ENCODE measurements at places on chromosomes 7 and 10.
A peak's percentile ranks its signal among the peaks of the same experiment; 100 is the strongest.

DNA sequence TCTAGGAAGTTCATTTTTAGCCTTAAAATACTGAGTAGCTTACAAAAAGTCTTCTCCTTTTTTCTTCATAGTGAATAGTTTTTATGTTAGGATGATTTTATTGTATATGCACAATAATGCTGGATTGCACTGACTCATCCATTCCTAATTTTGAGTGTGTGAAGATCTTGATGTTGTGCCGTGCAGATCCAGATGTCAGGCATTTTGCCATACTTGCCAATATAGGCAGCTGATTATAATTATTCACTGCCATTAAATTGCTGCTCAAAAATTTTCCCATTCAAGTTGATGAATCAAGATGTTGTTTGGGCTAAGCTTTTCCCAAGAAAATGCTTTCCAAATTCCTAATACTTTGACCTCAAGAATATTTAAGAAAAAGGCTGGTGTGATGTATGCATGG is 218.3 kb downstream of the AHR start:
- DNase-seq, result peak; percentile 33

DNA sequence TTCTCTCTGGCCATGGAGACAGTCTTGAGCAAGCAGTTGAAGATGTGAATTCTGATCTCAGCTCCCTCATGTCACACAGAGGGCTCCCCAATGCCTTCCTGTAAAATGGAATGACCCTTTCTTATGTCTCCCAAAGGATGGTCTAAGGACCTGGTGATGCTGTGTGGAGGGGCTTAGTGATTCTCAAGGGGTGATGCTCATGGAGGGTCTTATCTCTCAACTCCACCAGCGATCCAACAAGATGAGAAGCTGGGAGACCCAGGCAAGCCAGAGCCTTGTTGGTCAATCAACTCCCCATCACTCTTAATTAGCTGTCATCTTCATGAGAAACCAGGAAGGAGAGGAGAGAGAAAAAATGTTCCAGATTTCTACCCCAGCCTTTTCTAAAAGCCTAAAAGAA is 78.0 kb upstream of the SORCS3 start:
- no peak for DNase-seq

- no peak for DNase-seq
Observed at GRCh38 chr10:117152668-117153067, 14.6 kb upstream of the VAX1 start.

- DNase-seq, result no peak
Observed at GRCh38 chr7:55490099-55490498, 82.2 kb downstream of the VOPP1 start.

GRCh38 chr10:98170249-98171117 is 36.0 kb downstream of the R3HCC1L start:
- DNase-seq, result peak; percentile 65

- no peak for DNase-seq
Observed at GRCh38 chr7:111647881-111648280, 85.6 kb upstream of the IMMP2L start.

DNA sequence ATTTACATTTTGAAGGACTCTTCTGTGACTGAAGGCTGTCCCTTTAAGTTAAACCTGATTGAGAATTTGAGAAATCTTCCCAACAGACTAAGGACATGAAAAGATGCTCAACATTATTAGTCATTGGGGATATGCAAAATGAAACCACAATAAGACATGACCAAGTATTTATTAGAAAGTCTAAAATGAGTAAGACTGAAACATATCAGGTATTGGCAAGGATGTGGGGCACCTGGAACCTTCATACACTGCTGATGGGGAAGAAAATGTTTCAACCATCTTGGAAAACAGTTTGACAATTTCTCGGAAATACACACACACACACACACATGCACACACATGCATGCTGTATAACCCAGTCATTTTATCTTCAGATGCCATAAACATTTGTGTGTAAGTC is 132.1 kb upstream of the CDK6 start:
- no peak for DNase-seq

- no peak for DNase-seq
Observed at GRCh38 chr10:29932991-29933390, 126.4 kb downstream of the JCAD start.

- no peak for DNase-seq
Observed at GRCh38 chr10:66678521-66678920, 247.3 kb upstream of the LRRTM3 start.

GRCh38 chr10:35726846-35727245 is 84.8 kb upstream of the FZD8 start:
- DNase-seq, result no peak

GRCh38 chr7:91892821-91893340 is 12.4 kb upstream of the MTERF1 start:
- peak; percentile 49 for DNase-seq

DNA sequence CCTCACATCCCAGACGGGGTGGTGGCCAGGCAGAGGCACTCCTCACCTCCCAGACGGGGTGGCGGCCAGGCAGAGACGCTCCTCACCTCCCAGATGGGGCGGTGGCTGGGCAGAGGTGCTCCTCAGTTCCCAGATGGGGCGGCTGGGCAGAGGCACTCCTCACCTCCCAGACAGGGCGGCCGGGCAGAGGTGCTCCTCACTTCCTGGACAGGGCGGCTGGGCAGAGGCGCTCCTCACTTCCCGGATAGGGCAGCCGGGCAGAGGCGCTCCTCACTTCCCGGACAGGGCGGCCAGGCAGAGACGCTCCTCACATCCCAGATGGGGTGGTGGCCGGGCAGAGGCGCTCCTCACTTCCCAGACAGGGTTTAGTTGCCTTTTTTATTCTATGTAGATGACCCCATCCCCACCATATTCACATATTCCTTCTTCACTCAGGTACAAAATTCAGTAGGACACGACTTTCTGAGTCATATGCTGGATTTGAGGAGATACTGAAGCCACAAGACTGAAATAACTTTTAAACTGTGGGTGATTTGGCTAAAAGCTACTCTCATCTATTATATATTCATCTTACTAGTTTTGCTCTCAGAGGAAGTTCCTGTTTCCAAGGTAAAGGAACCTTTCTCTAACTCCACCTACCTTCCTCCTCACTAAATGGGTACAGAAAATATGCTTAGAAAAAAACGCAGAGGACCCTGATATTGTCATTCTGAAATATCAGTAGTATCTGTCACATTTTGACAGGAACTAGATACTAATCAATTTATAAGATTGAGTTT is 54.4 kb downstream of the ENTPD1 start:
- no peak for DNase-seq

- DNase-seq, result no peak
Observed at GRCh38 chr7:157358753-157359096, 21.9 kb downstream of the DNAJB6 start.

- DNase-seq, result no peak
Observed at GRCh38 chr7:17030559-17030958, 148.8 kb upstream of the AGR3 start.

- peak; percentile 77 for DNase-seq
Observed at GRCh38 chr10:114825513-114826253, 4.1 kb downstream of the FHIP2A start.

DNA sequence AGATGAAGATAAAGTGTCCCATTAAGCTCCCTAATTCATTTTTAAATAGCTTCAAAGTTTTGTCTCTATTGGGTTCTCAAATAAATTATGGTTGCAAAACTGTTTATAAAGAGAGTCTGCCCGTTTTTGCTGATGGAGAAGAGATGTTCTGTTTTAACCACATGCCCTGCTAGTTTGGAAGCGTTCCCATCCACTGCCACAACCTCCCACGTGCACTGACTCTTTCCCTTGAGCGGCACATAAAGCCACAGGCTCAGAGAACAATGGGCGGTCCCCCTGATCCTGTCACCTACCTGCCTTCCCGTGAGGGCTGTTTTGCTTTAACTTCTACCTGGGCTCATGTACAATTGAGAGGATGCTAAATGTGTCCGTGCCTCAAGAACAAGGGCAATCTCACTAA is 65.5 kb downstream of the CPVL start:
- no peak for DNase-seq

GRCh38 chr10:71011141-71011540 is 122.8 kb upstream of the PCBD1 start:
- DNase-seq, result no peak

GRCh38 chr10:60508831-60509230 is 119.2 kb upstream of the ANK3 start:
- DNase-seq, result no peak

GRCh38 chr7:97118306-97118917 is 914 bp downstream of the SDHAF3 start:
- peak; percentile 14 for DNase-seq

- no peak for DNase-seq
Observed at GRCh38 chr10:74926791-74927585, 100.6 kb downstream of the KAT6B start.

GRCh38 chr10:90592638-90593302 is 265.1 kb downstream of the HTR7 start:
- DNase-seq, result peak; percentile 91

DNA sequence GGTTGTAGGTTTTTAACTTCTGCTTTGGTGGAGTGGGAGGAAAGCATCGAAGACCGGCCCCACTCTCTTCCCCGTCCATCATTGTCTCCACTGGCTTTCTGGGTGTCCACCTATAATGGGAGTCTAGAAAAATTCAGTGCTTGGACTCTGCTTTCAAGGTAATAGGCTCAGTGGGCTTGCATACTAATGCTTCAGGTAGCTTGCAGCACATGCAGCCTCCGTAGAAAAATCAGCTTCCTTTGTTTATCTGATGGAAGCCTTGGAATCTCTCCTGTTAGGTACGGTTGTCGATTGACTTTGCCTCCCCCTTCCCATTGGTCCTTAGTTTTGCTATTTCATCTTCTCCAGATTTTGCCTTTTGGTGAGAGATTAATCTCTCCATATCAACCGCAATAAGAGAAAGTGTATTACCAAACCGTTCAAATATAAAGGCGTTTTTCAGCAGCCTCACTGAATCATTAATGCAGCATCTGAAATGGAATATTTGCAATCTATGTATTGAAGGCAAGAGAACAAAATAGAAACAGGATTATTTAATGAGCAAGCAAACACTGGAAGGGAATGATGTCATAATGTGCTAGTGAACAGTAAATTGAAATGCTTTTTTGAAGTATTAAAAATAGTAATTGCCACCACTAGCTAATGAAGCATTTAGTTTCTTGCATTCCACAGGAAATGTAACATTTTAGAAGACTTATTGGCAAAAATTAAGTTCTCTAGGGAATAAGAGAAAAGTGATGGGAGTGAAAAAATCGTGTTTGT is 944 bp downstream of the AVL9 start:
- DNase-seq, result peak; percentile 7

DNA sequence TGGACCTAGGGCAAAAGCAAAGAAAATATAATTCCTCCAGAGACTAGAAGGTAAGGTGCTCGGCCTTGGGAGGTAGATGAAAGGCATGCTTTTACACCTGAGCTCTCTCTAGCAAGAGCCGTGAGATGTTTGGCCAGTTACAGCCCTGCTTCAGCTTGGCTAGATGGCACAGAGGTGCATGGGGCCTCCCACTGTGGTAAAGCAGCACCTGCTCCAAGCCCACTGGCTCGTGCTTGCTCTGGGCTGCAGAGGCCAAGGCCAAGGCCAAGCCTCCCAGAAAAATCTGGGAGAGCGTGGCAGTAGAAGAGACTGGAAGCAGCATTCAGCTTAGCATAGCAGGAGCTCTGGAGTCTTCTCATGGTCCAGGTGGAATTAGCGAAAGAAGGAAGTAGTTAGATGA is 31.0 kb upstream of the OPALIN start:
- no peak for DNase-seq

DNA sequence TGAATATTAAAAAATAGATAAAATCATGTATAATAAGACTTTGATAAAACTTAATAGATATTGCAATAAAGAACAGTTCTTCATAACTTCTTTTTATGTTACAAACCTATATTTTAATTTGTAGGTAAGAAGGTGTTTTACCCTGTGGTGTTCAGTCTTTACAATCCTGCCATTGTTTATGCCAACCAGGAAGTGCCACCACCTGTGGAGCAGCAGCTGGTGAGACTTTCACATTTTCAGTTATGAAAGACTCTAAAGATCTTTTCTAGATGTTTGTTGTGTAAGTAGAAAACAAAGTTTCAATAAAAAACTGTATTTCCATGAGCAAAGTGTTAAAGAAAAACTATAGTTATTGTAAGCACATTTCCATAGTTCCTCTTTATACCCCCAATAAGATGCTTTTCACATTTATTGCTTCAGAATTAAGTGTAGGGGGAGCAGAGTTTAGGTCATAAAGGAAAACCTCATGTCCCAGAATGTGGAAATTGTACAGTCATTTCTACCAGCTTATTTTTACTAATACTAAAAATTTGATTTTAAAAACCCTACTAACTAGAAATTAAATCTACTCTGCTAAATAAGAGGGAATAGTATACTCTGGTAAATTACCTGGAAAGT is 28.7 kb downstream of the CSGALNACT2 start:
- DNase-seq, result no peak

DNA sequence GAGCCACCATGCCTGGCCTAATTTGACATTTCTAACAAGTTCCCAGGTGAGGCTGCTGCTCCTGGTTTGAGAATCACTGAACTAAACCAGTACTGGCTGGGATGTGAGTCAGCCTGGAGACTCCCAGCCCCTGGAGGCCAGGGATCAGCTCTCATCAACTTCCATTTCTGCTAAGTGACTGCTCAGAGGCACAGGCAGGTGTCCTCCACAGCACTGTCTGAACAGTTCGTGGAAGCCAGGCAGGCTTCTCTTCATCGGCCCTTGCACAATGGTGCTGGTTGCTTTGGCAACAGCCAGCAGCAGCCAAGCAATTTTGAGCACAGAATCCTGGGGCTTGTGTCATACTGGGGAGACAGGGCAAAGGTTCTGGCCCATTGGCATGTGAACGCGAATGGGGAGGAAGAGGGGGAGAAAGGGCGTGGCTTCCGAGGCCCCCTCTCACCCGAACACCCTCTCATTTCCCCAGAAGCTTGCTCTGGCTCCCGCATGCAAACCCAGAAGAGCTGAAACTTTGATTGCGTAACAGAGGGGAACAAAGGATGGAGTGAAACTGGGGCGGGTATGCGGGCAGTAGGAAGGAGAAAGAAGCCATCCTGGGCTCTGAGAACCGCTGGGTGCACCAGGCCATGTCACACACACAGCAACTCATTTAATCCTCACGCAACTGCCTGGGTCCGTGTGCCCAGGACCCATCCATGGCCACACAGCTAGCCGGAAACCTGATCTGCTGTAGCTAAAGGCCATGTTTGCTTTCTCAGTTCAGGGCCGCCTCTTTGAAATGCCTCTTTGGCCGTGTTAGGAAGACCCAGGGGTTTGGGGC is 9.0 kb upstream of the POR start:
- peak; percentile 81 for DNase-seq

DNA sequence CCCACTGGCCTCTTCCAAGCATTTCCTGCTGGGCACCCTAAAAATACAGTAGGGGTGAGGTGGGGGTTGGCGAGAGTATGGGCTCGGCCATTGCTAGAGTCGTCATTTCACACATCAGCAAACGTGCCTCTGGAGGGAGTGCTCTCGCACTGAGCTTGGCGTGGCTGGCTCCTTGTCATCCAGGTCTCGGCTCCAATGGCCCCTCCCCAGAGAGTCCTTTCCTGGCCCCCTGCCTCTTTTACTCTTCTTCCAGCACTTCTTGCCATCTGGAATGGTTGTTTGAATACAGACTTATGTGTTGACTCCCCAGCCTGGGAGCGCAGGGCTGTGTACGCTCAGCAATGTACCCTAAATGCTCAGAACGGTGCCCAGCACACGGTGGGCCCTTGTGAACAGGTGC is 18.8 kb downstream of the UNC5B start:
- DNase-seq, result no peak

GRCh38 chr10:32952541-32953276 is 5.3 kb downstream of the ITGB1 start:
- DNase-seq, result peak; percentile 0

- DNase-seq, result no peak
Observed at GRCh38 chr10:118239236-118239630, 102.9 kb downstream of the FAM204A start.

- peak; percentile 55 for DNase-seq
Observed at GRCh38 chr10:43136995-43137716, 1.1 kb upstream of the CSGALNACT2 start.
